Endothelial cell of umbilical vein (primary cell): ENCODE measurements at places on chromosomes 6 and 20. TPM values are rescaled to one million over a fixed set of nuclear protein-coding genes. Genes with fewer than 3 reads are reported as not detected.

- peaks cover 19% of the 10 kb centered on the region for H3K27me3 ChIP-seq
- H3K27ac ChIP-seq, result no peak overlapping the region
- no peak for DNase-seq
- peaks cover 34% of the 10 kb centered on the region for H3K4me1 ChIP-seq
- no peaks in the 10 kb centered on the region for H3K36me3 ChIP-seq
Observed at GRCh38 chr6:107488174-107488874, 1.6 kb upstream of the SOBP start.

GRCh38 chr20:47055699-47056369, 161.2 kb downstream of the EYA2 start:
- no peak overlapping the region for H3K27ac ChIP-seq
- H3K36me3 ChIP-seq, result no peaks in the 10 kb centered on the region
- H3K4me1 ChIP-seq, result no peaks in the 10 kb centered on the region
- DNase-seq, result no peak

SRF gene
- 34.4 and 36.2 TPM in 2 replicates for total RNA-seq

DNA sequence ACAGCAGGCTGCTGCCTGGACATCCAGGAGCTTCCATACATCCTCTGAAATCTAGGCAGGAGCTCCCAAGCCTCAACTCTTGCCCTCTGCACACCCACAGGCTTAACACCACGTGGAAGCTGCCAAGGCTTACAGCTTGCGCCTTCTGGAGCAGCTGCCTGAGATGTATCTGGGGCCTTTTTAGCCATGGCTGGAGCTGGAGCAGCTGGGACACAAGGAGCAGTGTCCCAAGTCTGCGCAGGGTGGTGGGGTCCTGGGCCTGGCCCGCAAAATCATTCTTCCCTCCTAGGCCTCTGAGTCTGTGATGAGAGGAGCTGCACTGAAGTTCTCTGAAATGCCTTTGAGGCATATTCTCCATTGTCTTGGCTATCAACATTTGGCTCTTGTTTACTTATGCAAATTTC, 255.0 kb downstream of the DLL1 start:
- no peak overlapping the region for H3K4me3 ChIP-seq
- no peaks in the 10 kb centered on the region for H3K27me3 ChIP-seq
- H3K4me1 ChIP-seq, result no peaks in the 10 kb centered on the region
- no peak overlapping the region for H3K27ac ChIP-seq
- no peak for DNase-seq

DNA sequence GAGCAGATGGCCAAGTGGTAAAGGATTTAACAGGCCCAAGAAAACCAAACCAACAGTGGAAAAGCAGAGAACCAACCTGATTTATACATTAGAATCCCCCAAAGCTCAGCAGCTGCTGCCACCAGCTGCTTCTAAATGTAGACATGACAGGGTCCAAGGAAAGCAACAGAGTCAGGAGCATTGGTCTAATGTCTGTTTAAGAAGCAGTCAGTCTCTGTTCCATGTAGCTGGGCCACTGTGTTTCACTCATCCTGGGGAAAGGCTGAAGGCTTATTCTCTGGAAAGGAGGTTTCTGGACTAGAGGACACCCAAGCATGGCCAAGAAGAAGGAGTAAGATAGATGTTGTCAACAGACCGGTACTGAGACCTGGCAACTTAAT, 75.4 kb downstream of the TMEM244 start:
- H3K27me3 ChIP-seq, result no peaks in the 10 kb centered on the region
- DNase-seq, result no peak
- H3K36me3 ChIP-seq, result no peaks in the 10 kb centered on the region
- H3K4me1 ChIP-seq, result no peaks in the 10 kb centered on the region
- no peak overlapping the region for H3K4me3 ChIP-seq
